Activated naive CD4-positive, alpha-beta T cell treated with anti-CD3 and anti-CD28 coated beads, Interleukin-2, amount 50 U/mL, for 72 hours (primary cell): ENCODE measurements at places on chromosomes 2 and 18. TPM values are rescaled to one million over a fixed set of nuclear protein-coding genes. Genes with fewer than 3 reads are reported as not detected.

Gene NMUR1
- total RNA-seq = not detected

Gene NRP2
- 3.0 TPM for total RNA-seq

Gene DNAJC5G
- total RNA-seq = not detected

Gene CCDC68
- not detected for total RNA-seq

Gene PROKR1
- not detected for total RNA-seq

Gene HMSD
- 0.61 TPM for total RNA-seq

Gene PSMA8
- 0.73 TPM for total RNA-seq

Gene REG1B
- not detected for total RNA-seq

Gene SULT6B1
- not detected for total RNA-seq

Gene KLHL30
- total RNA-seq = not detected

Gene KIAA2012
- not detected for total RNA-seq

Gene CUL3
- 68.9 TPM for total RNA-seq

Gene SLC30A3
- total RNA-seq = 0.88 TPM

Gene TRIM54
- total RNA-seq = not detected

Gene GALNT3
- 5.3 TPM for total RNA-seq

Gene C2orf80
- not detected for total RNA-seq

Gene C1QL2
- total RNA-seq = not detected

Gene LHCGR
- total RNA-seq = not detected

Gene SATB2
- 0.21 TPM for total RNA-seq

Gene DPP4
- total RNA-seq = 42.0 TPM

Gene PRKD3
- 18.1 TPM for total RNA-seq

Gene MPHOSPH10
- total RNA-seq = 37.1 TPM

Gene HOXD3
- not detected for total RNA-seq

Gene COLEC12
- total RNA-seq = not detected

Gene TMSB10
- 1,249 TPM for total RNA-seq

Gene ABI2
- total RNA-seq = 45.3 TPM

Gene CGREF1
- total RNA-seq = 0.50 TPM

Gene MAB21L4
- not detected for total RNA-seq

Gene ACVR1C
- 2.3 TPM for total RNA-seq

Gene SH3RF3
- 1.7 TPM for total RNA-seq

Gene DSG2
- total RNA-seq = 0.82 TPM

Gene IL1A
- total RNA-seq = 2.0 TPM

Gene MTA3
- total RNA-seq = 44.1 TPM

Gene C18orf32
- 14.6 TPM for total RNA-seq

Gene VWA3B
- total RNA-seq = not detected

Gene SP100
- 139 TPM for total RNA-seq

Gene ALKAL2
- total RNA-seq = not detected

Gene ALPP
- 0.16 TPM for total RNA-seq

Gene UCN
- total RNA-seq = 1.6 TPM

Gene CD8B
- 2.8 TPM for total RNA-seq

Gene MYO7B
- 0.64 TPM for total RNA-seq

Gene AFF3
- 1.5 TPM for total RNA-seq

Gene POTEJ
- total RNA-seq = not detected

Gene TUBA4B
- total RNA-seq = not detected

Gene FBXO48
- 1.9 TPM for total RNA-seq

Gene SLC4A5
- 0.89 TPM for total RNA-seq

Gene L3MBTL4
- 0.55 TPM for total RNA-seq

Gene POU3F3
- total RNA-seq = not detected

Gene EFEMP1
- not detected for total RNA-seq

Gene ANKRD30B
- not detected for total RNA-seq
